ENCODE measurements at places on chromosomes 11 and 22.

DNA sequence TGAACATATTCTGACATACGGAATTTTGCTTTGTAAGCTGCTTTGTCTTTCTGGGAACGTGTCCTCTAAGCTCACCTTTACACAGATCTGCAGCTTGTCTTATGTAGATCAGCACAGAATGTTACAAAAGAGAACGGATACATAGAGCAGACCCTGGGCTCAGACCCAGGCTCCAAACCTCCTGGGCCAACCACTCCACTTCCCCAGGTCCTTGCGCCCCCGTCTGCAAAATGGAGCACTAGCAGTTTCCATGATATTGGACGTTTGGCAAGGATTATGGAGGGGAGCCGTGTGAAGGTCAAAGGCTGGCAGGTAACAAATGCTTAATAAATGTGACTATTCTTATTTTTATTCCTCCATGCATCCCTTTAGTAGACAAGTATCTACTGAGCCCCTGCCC lies 358.4 kb downstream of the CTTN start:
- DNase-seq: no peak

DNA sequence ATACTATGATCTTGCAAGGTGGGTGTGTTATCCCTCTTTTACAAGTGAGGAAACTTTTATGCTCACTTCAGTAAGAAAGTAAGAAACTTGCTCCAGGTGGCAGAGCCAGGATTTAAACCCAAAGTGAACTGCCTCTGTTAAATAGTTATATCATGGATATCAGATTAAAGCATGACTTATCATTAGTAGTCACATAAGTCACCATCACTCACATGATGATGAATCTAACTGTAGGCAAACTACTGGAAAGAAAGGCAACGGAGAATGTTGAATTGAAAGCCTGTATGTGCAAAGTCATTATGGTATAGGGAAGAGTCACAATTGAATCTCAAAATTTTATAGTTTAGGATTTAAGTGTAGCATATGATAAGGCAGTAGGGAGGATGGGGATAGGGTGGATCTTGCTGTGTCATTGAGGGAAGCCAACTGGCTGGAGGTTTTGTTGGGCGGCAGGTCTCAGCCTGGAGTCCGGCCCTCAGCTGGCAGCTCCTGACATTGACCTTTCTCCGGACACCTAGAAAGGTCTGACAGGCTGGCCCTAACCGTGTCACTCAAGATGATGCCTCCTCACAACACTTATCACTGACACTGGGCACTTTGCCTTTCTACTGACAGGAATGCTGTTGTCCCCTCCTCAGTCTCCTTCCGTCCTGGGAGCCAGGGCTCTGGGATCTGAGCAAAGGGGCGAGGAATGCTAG lies 98.3 kb downstream of the EMSY start:
- no peak for DNase-seq

DNA sequence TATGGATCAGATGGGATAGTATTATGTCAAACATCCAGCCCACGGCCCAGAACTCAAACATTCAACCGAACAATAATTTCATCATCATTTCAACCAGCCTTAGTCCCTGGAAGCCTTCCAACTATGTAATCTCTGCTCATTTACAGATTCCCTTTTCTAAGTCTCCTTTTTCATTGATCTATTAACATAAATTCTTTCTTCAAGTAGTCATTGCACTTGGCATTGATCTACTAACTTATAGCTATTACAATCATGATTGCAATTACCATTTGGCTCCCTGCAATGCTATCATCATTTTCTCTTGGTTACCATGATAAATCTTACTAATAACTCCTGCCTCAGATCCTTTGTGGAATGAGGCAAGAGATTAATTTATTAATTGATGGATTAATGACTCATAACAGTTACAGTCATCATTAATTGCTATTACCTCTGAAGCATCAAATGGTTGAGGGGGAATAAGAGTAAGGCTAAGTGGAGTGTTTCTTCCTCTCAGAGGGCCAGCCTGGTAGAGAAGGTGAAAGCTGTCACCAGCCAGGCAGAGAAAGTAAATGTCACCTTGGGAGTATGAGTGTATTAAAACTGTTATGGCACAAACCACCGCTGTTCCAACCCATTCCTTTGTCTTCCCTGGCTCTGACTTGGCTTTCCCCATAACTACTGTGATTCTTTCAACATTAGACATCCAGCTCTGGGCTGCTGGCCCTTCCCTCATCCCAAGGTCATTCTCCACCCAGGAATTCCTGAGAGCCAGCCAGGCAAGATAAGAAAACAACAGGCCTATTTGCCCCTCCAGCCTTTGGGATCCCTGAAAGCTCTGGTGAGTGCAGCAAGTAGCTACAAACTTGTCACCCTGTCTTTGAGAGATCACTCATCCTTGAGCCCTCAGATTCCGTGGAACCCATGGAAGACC lies 174.7 kb downstream of the RRAS2 start:
- DNase-seq: no peak

- DNase-seq: no peak
These were observed 7.6 kb downstream of the PLEKHB1 start for GRCh38 chr11:73653996-73654395.

GRCh38 chr11:2114430-2115241 lies 24.6 kb downstream of the IGF2 start:
- no peak for DNase-seq

All from HEK293T (cell line).